ENCODE measurements at places on chromosomes 1 and 21. TPM values are rescaled to one million over a fixed set of nuclear protein-coding genes. Genes with fewer than 3 reads are reported as not detected.
A peak's percentile ranks its signal among the peaks of the same experiment; 100 is the strongest.

DNA sequence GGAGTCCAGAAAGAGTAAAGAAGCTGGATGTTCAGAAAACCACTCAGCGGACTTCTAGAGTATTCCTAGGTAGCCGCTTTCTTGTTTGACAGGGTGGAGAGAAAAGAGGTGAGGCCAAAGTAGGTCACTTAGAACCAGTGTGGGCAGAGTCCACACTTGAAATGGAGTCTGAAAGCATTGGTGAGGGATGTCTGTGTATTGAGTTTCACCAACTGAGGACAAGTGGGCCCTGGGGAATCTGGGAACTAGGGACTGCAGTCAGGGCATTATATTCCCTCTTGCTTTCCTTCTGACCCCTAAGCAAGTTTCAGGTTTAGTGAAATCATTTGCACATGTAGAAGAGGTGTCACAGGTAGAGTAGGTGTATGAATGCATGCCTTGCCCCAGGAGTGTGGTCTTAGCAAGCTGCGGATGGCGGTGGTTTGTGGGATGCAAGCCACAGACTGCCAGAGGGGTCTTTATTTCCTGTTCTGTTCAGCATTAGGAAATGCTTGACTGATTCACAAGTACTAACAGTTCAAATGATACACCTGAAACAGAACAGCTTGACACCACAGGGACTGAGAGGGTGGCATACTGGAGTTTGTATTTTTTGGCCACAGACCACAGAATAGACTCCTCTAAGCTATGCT, 1.1 kb upstream of the GNG12 start:
- DNase-seq: no peak

GRCh38 chr1:42815941-42816584, 859 bp upstream of the ERMAP start:
- no peak for DNase-seq

DNA sequence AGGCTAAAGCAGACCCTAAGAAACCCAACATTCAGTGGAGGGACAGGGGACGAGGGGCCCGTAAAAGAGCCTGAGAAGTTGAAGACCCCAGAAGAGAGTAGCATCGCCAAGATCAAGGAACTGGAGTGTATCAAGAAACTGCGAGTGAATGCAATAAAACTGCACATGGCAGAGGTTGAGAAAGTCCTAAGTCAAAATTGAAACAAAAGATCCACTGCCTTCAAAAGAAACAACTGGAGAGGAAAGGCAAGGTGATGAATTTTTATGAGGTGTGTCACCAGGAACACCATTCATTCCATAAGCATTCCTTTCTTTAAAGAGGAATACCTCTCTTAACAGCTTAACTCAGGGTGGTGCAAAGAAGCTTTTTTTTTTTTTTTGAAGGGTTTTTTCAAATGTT, 38.3 kb upstream of the ADORA3 start:
- DNase-seq: peak; percentile 48

TPTE gene
- not detected for total RNA-seq

All from HepG2 (cell line).